Activated CD4-positive, alpha-beta memory T cell treated with anti-CD3 and anti-CD28 coated beads, Interleukin-2, amount 10 ng/mL, durations not matched to agents 7 days and 5 days (primary cell): ENCODE measurements at places on chromosomes 13 and 19.

DNA sequence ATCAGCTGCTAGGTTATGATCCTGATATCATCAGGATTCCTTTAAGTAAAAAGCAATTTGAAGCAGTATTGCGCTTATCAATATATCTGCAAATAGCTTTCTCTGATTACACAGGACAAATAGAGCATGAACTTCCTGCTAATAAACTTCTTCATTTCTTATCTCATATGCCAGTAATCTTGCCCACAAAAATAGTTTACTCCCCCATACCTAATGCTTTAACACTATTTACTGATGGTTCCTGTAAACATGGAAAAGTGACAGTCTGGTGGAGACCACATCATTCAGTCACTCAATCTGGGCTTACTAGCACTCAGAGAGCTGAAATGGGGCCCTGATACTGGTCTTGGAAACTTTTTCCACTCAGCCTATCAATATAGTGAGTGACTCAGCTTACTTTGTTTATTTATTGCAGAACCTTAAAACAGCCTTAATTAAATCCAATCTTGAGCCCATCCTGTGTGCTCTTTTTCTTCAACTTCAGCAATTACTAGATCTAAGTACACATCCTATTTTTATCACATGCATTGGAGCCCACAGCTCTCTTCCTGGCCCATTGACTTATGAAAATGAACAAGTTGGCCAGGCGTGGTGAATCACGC is 1464.3 kb downstream of the UQCRFS1 start:
- no peak for DNase-seq

- DNase-seq, result no peak
These were observed 1.3 kb upstream of the A1BG start for GRCh38 chr19:58354478-58355030.

DNA sequence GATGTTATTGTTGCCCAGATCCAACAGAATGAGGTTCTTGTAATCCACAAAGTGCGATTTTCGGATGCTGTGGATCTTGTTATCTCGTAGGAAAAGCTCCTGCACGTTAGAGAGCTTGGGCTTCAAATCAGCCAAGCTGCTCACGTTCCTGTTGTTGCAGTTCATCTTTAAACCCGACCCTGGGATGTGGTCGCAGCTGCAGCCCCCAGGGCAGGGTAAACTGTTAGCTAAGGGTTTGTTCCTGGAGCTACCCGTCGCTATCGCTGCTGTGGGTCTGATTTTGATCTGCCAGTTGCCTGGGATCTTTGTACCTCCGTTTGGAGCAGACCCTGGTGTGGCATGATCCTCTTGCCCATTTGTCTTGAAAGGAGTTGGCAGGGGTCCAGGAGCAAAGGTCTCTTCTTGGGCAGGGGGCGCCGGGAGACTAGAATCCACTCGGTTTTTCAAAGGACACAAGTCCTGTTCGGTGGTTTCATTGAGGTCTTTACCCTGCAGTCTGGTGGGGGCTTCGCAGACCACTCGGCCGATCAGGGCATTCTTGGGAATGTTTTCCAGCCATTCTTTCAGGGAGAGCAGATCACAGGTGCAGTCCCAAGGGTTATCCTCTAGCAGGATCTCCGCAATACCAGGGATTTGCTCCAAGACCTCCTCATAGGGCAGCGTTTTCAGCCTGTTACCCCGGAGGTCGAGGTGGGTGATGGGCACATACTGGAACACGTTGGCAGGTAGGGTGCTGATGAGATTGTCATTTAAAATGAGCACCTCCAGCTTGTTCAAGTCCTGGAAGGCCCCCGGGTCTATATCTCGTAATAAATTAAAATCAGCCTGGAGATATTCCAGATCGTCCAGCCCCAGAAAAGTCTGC is 1.8 kb downstream of the SLITRK1 start:
- DNase-seq, result no peak

GRCh38 chr13:113058129-113058987 is 47.2 kb upstream of the F7 start:
- DNase-seq, result no peak

DNA sequence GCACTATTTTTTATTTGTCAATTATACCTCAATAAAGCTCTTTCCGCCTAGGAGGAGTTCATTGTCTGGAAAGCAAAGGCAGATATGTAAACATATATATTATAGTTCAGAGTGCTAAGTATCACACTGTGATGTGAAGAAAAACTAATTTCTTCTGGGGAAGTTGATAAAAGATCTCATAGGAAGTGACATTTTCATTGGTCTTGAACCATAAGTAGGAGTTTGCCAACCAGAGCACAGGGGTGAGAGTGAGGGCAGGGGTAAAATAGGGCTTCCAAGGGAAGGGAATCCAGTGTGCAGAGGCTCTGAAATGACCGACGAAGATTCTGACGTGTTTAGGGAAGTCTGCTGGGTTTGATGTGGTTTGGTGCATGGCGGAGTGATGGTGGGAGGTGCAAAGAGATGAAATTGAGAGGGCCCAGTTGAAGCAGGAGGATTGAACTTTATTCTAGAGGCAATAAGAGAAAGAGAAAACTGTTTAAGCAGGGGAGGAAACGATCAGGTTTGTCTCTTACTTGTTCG is 780 bp upstream of the GTF2F2 start:
- peak; percentile 48 for DNase-seq

DNA sequence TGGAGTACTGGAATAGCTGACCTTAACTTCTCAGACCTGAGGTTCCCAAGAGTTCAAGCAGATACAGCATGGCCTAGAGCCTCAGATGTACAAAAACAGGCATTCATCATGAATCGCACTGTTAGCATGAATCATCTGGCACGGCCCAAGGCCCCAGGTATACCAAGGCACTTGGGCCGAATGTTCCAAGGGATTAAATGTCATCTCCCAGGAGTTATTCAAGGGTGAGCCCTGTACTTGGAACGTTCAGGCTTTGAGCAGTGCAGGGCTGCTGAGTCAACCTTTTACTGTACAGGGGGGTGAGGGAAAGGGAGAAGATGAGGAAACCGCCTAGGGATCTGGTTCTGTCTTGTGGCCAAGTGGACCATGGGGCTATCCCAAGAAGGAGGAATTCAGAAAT is 6.3 kb downstream of the KLK3 start:
- DNase-seq, result no peak
